ENCODE measurements at places on chromosomes 2 and 18.

GRCh38 chr2:39697454-39697853 is 31.7 kb downstream of the TMEM178A start:
- DNase-seq = no peak

DNA sequence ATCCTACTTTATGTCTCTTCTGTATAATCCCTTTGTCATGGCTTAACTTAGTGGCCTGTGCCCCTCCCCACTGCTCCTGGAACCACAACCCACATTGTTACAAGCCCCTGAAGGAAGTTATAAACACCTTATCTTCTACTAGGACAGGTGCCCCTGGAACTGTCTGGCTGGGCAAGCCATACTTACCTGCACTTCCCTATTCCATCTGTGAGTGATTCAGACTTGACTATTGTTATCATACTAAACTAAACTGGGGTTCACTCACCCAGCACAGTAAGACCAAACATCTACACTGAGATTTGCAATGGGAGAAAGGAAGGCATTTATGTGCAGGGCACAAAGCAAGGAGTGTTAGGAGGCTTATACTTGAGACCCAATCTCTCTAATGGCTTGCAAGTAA is 3.7 kb upstream of the UGT1A6 start:
- no peak for DNase-seq

GRCh38 chr2:88554189-88554588 is 73.1 kb downstream of the EIF2AK3 start:
- DNase-seq = peak; percentile 8

DNA sequence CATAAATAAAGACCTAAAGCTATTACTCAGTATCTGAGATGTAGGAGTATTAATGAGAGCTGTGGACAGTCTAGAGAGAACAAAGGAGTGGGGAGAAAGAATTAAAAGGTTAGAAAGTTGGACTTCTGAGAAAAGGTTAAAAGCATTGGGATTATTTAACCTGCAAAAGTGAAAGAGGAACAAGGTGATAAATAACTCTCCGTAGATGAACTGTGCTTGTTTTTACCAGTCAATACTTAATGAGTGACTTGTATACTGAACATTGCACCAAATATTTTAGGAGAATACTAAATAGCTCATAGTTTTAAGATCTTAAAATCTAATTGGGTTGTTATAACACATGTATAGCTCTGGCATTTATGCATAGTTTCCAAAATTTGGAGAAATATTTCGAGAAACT is 137.5 kb downstream of the GPD2 start:
- DNase-seq = no peak

DNA sequence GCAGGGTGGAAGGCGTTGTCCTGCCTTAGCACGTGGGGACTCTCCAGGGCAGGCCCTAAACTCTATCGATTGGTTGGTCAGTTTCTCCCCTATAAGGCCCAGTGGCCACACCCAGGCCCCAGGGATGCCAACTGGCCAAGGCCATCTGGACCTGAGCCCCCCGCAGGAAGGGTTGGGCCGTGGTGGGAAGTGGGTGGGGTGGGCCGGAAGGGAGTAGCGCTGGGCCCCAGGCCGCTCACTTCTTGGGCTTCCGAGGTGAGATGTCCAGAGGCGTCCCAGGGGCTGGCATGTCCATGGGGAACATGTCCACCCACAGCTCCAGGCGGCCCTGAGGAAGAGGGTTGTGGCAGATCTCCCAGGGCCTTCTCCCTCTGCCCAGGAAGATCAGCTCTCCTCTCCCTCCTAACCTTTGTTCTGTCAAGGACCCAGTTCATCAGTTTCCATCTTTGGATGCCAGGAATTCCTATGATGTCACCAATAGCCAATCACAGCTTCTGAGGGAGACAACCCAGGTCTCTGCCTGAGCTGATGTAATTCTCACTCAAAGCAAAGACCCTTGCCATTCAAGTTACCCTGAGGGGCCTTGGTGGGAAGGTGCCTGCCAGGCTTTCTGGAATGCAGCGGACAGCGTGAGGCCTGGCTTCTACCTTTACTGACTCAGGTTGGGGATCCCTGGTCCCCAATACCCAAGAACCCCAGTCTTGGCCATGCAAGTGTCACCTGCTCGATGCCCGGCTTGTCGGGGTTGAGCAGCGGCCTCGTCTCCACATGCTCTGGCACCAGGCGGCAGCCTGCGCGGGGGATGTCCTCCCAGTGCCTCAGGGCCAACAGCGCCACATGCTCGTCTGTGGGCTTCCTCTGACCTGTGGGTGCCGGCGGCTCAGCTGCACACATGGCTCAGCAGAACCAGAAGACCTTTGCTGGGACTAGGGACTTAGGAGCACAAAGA is 14.4 kb downstream of the OTOF start:
- DNase-seq = no peak

DNA sequence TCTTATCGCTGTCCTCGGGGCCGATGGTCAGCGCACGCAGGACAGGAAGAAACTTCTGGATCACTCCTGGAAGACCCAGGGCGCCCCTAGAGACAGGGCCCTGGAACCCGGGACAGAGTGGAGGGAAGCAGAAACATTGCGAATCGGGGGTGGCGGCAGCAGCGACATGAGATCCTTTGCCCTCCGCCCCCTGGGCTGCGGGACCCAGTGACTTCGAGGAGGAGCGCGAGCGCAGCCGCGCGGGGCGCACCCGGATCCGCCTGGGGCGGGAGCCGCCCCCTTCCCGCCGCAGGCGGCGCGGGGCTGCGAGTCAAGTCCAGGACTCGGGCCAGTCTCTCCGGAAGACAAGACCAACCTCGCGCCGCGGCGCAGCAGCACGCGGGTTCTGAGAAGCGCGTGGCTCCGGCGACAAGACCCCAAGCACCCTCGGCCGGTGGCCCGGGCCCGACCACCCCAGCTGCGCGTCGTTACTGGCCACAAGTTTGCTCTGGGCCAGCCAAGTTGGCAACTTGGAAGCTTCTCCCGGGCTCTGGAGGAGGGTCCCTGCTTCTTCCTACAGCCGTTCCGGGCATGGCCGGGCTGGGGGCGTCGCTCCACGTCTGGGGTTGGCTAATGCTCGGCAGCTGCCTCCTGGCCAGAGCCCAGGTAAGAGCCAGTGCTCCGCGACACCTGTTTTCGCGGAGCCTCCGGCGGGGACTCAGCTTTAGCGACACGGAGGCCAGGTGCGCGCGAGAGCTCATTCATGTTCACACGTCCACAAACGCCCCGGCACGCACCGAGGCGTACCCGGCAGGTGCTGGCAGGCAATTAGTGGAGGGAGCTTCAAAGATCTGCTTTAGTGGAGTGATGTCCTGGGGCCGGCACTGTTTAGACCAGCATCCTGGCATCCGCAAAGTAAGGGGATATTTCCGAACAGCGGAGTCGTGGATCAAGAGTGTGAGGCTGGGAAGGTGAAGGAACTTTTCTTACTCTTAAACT is at the start of gene PTH2R:
PTH2R (plus strand) TSS at position 319 of the 978 bp plus-strand sequence; CDS start at position 571, 252 bp downstream.
- no peak for DNase-seq

DNA sequence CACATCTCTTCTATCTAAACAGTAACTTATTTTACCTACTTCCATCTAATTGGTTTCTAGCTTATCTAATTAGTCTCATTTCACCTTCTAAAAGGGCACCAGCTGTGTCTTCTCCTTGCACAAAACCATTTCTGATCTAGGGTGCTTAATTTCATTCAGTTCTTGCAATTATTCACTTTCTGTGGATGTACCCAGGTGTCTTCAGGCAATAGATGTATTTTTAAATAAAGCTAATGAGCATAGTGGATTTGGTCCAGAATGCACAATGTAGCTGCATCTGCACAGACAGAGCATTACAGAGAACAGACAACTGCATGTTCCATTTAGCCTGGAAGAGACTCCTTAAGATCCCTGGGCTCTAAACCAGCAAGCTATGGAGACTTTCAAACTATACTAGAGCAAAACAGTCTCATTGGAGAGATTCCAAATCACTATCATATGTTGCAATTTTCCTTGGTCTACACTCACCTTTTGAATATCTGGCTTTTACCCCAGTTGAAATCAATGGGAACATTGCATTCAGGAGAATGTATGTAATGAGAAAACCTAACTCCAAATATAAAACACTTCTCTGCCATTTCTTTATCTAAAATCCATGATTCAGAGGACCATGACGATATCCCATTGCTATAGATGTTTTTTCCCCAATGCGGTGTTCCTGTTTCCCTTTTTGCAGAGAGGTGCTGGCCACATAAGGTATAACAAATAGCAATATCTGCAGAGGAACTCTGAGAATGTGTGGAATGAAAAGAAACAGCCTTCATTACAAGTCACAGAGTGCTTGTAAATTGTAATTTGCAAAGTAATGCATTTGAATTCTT is 3.5 kb upstream of the RFX8 start:
- DNase-seq = no peak

Data from RKO (cell line).